H9 (cell line): ENCODE measurements at places on chromosomes 7 and 10.

DNA sequence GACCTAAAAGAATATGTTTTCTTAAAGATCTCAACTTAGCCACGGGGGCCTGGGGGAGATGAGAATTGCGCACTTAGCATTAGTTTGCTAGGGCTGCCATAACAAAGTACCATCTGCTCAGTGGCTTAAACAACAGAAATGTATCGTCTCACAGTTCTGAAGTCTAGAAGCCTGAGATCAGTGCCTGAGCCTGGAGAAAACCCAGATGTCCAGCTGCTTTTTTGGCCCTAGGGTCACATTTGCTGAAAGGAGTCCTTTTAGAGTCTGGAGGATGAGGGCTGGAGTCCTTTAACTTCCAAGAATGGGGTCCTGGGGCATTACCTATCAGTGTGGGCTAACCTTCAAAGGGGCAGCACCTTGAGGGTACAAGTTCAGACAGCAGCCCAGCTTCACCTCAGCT, 48.2 kb downstream of the SMURF1 start:
- no peak for DNase-seq

DNA sequence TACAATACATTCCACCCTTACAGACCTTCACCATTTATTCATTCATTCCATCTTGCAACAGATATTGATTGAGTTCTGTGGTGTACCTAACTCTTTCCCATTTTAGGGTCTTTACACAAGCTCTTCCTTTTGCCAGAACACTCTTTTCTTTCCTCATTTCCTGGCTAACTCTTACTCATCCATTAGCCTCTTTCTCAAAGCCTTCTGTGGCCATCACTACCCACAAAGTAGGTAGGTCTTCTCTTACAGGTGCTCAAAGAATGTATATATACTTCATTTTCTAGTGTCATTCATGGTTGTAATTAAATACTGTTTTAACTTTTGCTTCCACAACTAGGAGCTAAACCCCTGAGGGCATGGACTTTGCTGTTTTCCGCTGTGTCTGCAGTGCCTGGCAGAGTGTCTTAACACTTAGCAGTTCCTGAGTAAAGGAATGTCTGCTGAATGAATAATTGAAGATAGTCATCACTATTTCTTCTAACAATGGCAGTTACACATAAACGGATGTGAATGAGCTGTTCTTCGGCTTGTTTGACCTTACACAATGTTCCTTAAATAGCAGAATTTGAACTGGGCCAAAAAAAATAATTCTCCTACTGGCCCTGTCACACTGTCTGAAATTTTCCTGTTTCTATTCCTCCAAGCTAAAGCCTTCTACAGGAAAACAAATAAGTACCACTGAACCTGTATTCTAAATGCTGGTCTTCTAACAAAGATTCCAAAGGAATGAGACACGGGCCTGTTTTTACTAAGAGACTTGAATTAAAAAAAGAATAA, 15.1 kb downstream of the BCAP29 start:
- DNase-seq = no peak

- DNase-seq = no peak
Measured at GRCh38 chr7:114889646-114890285, 32.1 kb upstream of the MDFIC start.

DNA sequence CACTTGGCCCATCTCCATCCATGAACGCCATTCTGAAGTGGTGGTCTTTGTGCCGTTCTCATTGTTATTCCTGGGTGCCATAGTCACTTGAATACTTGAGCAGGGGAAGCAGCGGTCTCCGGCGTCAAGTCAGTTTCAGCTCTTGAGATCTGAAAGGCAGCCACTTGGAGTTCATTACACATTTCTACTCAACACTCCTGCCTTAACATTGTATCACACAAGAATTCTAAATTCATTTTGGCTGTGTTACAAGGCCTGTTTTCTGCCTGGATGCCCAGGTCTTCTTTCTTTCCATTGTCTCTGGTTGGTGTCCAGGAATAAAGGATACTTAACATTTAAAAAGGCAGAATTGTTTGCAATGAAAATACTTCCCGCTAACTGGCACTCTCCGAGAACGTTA, 69.0 kb upstream of the RAB11FIP2 start:
- DNase-seq = no peak

GRCh38 chr10:29120216-29120615, 168.7 kb upstream of the LYZL1 start:
- DNase-seq = no peak

DNA sequence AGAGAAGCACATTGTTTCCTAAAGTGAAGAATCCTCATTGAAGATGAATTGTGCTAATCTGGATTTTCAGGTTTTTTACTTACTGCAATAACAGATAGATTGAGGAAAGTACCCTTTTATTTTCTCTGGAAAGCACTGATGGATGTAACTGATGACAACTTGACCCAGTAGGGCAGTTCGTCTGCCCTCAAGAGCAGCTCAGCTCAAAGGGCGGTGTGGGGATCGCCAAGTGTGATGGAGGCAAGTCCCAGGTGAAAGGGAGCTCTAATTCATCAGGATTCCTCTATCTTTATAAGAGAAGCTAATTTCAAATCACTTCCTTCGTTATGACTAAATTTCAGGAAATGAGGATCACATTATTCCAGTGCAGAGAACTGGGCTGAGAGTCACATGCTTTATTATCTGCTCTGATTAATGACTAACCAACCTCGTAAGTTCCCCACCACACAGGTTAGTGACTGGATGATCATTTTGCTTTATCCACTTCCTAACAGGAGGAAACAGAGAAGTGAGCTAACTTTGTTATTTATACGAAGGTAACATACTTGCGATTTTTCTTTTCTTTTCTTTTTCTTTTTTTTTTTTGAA, 98.8 kb downstream of the PFKFB3 start:
- DNase-seq = no peak

DNA sequence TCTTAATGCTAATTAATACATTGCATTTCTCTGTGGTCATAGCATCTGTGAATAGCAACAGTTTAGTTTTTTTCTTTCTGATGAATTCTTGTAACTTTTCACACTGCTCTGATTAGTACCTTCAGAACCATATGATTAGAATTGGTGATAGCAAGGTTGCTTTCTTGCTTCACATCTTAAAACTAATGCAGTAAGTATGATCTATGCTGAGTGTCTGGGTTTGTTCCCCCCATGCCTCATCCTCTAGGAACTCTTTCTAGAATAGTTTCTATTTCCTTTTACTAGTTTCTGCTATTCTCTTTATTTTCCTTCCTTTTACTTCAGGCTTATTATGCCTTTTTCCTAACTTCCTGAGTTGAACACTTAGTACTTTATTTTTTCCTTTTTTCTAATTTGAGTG, 32.4 kb downstream of the TES start:
- DNase-seq = no peak

DNA sequence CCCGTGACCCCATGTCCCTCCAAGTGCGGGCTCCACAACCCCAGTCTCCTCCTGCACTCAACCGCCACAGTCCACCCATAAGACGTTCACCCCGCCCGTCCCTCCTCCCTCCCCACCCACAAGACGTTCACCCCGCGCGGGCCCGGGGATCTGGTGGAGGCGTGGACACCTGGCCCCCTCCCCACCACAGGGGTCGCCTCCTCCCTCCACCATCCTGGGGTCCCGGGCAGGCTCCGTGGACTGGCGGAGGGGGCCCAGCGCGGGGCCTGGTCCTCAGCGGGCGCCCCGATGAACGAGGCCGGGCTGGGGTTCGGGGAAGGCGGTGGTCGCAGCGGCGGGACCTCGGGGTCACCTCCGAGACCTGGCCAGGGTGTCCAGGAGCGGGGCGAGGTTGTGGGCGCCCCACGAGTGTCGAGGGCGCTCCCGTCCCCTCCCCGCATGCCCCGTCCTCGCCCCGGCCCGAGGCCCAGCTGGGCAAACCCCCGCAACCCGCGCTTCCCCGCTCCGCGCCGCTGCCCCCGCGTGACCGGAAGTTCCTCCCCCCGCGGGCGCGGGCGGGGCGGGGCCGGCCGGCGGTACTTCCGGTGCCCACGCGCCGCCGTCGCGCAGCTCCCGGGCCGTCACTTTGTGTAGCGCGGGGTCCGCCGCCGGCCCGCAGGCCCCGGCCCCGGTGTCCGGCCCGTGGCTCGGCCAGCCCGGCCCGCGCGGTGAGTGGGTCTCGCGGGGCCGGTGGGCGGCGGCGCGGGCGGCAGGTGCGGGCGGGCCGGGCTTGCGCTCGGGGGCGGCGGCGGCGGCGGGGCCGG, at the start of gene ZNF316:
Gene ZNF316 (plus strand): TSS at position 578 of the 803 bp plus-strand sequence. CDS start 5,092 bp downstream, outside the sequence.
- DNase-seq = no peak

DNA sequence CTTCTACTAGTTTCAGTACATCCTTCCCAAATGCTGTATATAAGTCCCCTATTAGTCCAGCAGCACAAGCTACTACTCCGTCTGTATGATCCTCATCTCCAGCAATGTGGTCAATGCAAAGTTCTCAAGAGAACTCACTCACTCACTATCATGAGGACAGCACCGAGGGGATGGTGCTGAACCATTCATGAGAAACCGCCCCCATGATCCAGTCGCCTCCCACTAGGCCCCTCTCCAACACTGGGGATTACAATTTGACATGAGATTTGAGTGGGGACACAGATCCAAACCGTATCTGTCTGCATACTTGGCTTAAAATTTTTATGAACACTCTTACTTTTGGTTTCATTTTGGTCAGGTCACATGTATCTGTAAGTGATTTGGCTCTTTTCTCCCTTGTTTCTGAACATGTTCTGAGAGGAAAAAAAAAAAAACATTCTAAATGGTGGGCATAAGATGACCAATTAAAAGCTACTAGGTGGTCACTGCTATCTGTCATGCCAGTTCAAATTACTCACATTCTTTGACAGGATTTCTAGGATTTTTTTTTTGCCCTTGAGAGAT, 60.1 kb downstream of the ZNF783 start:
- no peak for DNase-seq

GRCh38 chr7:92121681-92122080, 12.6 kb downstream of the CYP51A1 start:
- DNase-seq = no peak

DNA sequence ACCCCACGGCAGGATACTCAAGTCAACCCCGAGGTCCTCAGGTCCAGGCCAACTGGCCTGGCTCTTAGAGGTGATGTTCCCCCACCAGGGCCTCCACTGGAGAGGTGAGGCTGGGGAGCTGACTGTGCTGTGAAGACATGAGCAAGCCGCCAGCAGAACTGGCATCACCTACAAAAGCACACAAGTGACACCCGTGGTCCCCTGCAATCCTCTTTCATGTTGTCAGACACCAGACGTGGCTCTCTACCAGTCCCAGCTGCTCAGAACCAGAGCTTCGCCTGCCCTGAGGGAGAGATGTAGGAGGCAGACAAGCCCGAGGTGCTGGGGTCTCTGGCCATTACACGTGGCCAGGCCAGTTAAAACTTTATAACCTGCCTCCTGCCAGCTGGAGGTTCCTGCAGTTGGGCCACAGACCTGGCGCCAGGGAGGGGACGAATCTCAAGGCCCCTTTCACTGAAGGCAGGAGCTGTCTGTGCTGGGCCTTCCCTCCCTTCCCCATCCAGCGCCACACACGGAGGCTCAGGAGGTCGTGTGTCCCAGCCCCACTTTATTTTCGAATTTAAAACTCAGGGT, 2.2 kb downstream of the COMTD1 start:
- DNase-seq = no peak

- DNase-seq = peak; percentile 40
Measured at GRCh38 chr7:95686109-95686508, 86.2 kb upstream of the DYNC1I1 start.

DNA sequence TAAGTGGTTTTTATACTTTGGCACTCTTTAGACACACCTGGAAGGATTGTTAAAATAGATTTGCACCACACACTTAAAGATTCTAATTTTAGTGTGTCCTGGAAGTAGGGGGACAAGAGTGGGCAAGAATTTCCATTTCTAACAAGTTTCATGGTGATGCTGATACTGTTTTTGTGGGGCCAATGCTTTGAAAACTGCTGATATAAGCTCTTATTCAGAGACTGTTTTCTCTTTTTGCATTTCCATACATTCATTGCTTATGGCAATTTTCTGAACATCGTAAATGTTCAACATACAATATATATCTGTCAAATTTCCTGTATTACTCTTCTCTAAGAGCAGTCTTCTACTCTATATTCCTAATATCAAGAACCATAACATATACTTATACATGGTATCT, 79.0 kb downstream of the TFEC start:
- no peak for DNase-seq

GRCh38 chr10:133117688-133118071, 30.0 kb downstream of the ADGRA1 start:
- DNase-seq = no peak

DNA sequence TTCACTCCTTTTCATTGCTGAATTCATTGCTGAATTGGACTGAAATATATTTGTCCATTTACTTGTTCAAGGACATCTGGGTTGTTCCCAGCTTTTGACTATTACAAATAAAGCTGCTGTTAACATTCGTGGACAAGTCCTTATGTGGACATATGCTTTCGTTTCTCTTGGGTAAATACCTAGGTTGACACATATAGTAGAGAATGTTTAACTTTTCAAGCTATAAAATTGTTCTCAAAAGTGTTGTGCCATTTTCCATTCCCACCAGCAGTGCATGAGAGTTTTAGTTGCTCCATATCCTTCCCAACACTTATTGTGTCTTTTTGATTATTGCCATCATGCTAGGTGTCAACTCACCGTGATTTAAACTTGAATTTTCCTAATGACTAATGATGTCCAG, 17.5 kb upstream of the CPVL start:
- DNase-seq = no peak

DNA sequence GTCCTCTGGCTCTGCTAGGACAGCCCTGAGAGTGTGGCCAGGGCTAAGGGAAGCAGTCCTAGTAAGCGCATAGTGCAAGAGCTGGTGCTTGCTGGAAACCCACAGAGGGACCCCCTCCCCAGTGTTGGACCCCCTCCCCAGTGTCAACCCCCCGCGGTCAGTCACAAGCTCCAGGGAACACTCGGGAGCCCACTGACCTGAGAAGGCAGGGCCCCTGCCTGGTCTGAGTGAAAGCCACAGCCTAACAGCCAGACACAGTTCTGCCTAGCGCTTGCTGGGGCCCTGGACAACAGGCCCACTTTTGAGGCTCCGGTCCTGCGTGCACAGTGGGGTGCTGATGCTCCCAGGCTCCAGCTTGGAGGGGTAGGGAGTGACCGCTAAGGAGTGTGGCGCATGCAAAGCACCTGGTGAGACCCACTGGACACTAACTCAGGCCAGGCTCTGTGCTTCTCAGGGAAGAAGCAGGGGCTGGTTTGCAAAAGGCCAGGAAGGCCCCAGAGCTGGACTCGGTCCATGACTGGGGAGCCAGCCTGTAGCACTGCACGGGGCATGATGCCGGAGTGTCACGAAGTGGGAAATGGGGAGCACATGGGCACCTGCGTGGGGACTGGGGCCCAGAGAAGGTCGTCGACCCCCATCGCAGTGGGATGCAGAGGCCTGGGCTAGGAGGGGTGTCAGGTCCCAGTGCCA, 175.8 kb upstream of the PPP2R2D start:
- peak; percentile 23 for DNase-seq

DNA sequence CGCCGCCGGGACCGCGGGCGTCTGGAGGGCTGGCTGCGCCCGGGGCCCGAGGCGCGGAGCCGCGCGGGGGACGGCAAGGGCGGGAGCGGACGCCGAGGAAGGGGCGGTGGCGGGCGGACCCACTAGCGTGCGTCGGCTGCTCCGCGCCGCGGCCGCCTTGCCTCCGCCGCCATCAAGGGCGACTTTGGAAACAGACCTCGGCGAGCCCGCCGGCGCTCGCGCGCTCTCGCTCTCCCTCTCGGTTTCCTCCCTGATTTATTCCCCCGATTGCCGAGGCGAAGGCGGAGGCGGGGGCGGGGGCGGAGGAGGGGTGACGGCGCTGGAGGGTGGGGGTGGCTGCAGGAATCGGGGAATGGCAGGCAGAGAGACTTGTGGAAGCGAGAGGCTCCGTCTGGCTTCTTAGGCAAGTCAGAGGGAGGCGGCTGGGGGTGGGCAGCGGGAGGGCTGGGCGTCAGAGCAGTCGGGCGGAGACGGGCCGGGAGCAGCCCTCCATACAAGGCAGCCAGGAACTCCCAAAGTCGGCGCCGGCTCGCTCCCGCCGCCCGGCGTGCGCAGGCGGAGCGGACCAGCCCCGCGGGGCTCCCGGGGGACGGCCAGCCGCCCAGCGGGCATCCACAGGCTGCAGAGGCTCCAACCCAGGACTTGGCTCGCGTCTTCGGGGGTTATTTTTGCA, at the start of gene CACNA2D1:
Gene CACNA2D1 (minus strand): TSS at position 231 of the 673 bp plus-strand sequence.
- DNase-seq = peak; percentile 84
